ENCODE measurements at places on chromosomes 4 and X.

GRCh38 chrX:110087485-110088356 lies 84.8 kb downstream of the TMEM164 start:
- DNase-seq = no peak

- no peak for DNase-seq
These were observed 84.6 kb upstream of the DHX15 start for GRCh38 chr4:24668956-24669355.

- DNase-seq = no peak
These were observed 333.8 kb upstream of the TENM3 start for GRCh38 chr4:181909368-181909767.

- DNase-seq = no peak
These were observed 20.3 kb upstream of the LSM6 start for GRCh38 chr4:146155152-146155724.

- DNase-seq = no peak
These were observed 31.8 kb upstream of the ERVMER34-1 start for GRCh38 chr4:52783069-52783468.

GRCh38 chrX:153901753-153902140 lies 2.7 kb upstream of the AVPR2 start:
- no peak for DNase-seq

- no peak for DNase-seq
These were observed 70.4 kb downstream of the FGFBP1 start for GRCh38 chr4:15868111-15868510.

DNA sequence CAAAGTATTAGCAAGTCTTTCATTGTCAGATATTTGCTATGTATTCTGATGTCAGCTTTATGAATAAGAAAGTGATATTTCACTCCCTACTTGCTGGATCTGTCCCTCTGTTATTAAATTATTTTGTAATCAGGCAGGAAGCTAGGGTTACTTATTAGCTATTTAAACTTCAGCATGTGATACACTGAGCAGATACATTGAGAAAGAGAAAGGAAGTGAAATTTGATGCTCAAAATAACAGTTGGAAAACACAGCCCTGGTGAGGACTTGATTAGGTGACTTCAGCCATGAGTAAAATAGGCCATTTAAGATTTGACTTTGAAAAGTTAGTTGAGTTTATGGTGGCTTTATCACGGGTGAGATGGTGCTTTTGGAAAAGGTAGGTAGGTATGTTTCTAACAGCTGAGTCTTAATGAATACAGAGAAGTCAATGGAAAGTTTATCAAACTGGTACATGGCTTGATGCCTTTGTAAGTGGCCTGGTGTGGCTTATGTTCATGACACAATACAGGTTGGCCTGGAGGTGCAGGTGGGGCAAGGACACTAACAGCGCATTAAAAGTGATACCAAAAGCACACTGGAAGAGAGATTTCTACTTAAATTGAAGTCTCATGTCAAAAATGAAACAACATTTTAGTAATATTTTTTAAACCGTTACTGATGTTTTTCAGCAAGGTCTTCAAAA lies 321.2 kb upstream of the SPOCK3 start:
- no peak for DNase-seq

DNA sequence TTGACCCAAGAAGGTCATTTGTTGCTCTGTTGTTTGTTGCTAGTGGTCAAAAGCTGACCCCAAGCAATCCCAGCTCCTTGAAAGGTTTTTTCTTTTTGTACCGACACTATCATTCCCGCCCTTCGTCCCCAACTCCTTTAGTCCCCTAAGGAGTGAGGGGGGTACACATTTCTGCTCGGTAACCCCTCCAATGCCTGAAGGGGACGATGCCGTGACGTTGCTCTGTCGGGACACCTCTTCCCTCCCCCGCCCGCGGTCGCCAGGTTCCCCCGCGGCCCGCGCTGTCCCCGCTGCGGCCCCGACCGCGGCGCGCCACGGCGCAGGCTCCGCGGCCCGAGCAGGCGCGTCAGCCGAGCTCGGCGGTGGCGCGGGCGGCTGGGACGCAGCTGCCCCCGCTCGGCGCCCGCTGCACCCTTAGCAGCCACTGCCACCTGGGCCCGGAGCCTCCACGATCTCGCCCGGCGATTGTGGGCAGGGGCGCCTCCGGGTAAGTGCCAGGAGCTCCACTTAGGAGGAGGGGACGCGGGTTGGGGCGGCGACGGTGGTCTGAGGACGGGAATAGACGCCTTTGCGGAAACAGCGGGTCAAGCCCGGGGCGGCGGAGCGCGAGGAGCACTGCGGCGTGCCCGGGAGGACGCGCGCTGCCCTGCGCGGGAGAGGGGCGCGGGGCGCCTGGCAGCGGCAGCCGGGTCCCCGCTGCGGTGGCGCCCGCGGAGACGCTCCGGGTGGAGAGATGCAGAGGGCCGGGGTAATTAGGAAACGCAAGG lies at the start of gene GLRB:
GLRB (plus strand) TSS at position 340 of the 767 bp plus-strand sequence. CDS start 1,875 bp downstream, outside the sequence.
- DNase-seq = peak; percentile 54

- DNase-seq = no peak
These were observed 260.5 kb downstream of the SPATA18 start for GRCh38 chr4:52311464-52312125.

DNA sequence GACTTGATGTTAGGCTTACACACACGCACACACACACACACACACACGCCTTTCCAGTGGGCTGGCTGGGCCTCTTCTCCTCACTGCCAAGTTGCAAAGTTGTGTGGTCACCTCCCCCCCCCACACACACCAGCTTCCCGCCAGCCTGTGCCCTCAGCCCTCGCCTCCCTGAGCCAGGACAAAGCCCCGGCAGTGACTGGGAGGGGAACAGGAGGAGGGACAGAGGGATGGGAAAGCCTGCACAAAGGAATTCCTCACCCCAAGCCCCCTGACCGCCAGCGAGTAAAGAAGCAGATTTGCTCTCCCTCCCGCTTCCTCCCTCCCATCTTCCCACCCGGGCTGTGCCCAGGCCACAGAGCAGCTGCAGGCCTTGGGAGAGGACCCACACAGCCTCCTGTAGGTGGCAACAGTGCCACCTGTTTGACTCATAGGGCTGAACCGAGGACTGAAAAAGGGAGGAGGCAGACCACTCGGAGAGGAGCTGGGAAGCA lies at the start of gene GDPD2:
GDPD2 (plus strand) TSS at position 464 of the 491 bp plus-strand sequence. CDS start 1,671 bp downstream, outside the sequence.
- DNase-seq = peak; percentile 11

DNA sequence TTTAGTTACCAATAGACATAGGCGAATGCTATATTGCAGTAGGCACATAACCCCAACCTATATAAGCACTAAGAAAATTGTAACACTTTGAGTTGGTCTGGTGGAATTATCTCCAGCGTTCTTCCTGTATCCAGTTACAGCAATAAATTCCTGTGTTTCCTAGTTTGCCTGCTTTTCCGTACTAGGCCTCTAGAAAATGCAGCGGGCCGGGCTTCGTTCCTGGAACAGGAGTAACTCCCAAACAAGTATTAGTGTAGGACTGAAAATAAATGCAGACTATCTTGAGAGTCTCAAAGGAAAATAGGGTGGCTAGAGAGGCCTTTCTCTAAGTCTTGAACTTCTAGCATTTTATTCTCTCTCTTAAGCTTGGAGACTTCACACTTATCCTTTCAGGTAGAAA lies 159.8 kb downstream of the OR13H1 start:
- DNase-seq = no peak

GRCh38 chr4:34893382-34893781 lies 1350.9 kb downstream of the ARAP2 start:
- no peak for DNase-seq

- DNase-seq = no peak
These were observed 103.6 kb downstream of the RTL3 start for GRCh38 chrX:78555401-78555980.

DNA sequence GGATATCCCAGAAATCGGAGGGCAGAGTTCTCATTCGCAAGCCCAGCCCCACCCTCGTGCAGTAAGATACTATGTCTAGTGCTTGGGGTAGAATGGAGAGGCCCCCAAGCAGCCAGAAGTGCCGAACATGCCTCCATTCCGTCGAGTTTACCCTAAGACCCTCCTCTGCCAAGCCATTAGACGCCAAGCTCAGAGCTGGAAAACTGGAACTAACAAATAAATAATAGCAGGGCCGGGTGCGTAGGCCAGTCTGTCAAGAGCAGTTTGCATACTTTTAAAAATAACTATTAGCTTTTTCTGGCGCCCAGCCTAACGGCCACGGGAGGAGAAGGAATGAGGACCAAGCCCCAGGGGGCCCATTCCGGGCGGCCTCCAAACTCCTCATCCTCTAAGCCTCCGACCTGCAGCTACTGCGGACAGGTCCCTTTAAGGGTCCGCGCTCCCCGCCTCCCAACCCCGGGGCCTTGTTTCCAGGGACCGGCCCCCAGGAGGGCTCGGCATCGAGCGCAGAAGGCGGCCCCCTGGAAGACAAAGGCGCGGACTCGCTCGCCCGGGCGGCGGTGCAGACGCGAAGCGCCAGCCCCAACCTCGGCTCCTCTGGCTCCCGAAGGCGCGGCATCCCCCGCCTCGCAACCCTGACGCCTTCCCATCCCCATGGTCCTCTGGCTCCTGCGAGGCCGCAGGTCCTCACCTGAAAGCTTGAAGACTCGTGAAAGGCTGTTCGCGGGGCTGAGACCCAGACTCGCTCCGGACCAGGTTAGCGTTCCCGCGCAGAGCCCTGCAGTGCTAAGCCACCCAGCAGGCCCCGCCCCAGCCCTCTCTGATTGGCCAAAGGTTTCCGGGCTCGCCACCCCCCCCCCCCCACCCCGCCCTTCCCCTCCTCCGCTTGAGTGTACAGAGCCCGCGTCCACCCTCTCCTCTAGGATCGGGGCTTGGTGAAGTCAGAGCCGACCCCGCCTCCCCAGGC lies at the start of gene TMSB15A:
TMSB15A (minus strand) TSS at position 765 of the 967 bp plus-strand sequence.
- peak; percentile 58 for DNase-seq

GRCh38 chr4:19739101-19739651 lies 512.5 kb upstream of the SLIT2 start:
- DNase-seq = no peak

DNA sequence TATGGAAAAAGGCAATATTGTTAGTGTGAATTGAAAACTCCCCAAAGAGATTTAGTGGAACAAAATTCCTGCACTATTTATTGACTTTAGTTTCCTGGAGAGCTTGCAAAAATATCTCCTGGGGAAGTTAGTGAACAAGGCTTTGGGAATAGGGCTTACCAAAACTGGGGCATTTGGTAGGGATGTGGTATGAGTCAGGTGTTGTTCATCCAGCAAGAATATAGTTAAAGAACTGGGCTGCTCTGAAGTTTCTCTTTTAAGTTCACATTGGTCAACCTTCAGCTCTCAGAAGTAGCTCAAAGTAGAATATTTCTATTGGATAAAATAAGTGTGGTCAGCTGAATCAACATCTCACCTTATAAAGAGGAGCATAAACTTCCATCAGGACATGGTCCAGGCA lies 185.0 kb downstream of the CPE start:
- no peak for DNase-seq

GRCh38 chrX:45006002-45006800 lies 133.2 kb downstream of the KDM6A start:
- DNase-seq = no peak

DNA sequence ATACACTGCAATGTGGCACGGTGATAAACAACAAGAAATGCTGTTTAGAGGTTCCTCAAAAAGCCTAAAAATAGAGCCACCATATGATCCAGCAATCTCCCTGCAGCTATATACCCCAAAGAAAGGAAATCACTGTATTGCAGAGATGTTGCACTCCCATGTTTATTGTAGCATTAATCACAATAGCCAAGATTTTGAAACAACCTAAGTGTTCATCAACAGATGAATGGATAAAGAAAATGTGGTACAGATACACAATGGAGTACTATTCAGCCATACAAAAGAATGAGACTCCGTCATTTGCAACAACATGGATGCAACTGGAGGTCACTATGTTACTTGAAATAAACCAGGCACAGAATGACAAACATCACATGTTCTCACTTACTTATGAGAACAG lies 365.8 kb upstream of the DIPK2B start:
- no peak for DNase-seq

DNA sequence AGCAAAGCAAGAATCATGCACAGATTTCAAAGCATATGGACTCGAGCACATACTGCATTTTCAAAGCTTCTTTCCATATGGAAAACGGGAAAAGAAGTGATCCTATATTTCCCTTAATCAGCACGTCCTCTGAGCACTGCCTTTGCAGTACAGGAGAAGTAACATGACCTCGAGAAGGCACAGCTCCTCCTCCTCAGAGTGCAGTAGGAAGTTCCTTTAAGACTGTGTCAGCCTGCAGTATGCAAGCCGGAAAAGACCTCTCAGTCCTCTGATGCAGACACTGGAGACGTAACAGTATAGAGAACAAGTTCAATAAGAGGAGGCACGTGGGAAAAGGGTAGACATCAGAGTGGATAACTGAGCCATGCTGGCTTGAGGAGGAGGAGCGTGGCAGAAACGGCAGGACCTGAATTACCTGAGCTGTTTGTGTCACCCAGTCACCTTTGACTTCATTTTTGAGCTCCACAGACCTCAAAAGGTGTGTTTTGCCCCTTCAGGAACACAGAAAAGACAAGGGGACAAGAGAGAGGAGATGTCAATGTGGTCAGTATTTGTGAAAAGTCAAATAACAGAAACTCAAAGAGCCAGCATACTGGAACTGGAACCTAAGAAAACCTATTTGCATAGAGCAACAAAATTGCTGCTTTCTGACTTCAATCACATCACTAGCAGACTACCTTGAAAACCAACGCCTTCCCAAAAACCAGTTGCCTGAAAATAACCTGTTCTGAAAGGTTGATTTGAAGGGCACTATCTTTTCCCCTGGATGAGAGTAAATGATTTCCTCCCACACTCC lies 20.8 kb downstream of the IRF2 start:
- DNase-seq = no peak

GRCh38 chr4:158793021-158793420 lies 24.2 kb downstream of the FNIP2 start:
- no peak for DNase-seq

DNA sequence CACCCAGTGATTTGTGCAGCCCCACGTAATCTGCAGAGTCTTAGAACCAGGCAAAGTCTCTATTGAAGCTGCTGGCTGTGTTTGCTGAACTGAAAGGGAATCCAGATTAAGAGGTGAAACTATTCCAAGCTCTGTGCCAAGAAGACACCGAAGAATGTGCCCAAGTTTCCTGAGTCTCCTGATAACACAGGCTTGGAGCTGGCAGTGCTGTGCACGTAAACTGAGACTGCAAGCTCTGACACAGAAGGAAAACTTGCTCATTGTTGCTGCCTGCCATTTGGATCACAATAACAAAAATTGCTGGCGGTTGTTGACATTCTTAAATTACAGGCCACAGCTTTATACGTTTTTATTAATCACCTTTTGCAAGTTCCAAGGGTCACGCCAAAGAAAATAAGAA lies 60.2 kb upstream of the VCX3B start:
- DNase-seq = no peak

GRCh38 chr4:109878355-109878754 lies 30.4 kb downstream of the LRIT3 start:
- DNase-seq = no peak

Data from posterior cingulate gyrus (tissue), 11 donors.